ENCODE measurements at places on chromosomes 3 and 15. TPM values are rescaled to one million over a fixed set of nuclear protein-coding genes. Genes with fewer than 3 reads are reported as not detected.

Gene NPAP1
- 0.27 TPM for polyA plus RNA-seq

DNA sequence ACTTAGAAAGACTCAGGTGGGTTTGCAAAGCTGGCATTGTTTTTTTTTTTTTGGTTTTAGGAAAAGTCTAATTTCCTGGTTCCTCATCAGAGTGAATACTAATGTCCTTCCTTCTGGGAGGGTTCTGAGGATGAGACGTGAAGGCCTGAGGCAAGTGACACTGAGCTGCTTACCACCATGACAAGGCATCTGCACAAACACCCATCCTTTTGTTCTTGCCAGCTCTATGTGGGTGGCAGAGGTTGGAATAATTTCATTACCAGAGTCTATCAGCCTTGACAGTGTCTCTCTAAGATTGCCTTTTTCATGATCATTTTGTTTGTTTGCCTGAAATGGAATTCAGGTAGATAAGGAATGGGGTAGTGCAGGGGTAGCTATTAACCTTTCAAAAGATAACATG, 17.1 kb downstream of the RTP4 start:
- no peak for DNase-seq

GRCh38 chr3:193945143-193945542, 190.8 kb upstream of the HES1 start:
- no peak for DNase-seq

GRCh38 chr15:29410338-29410737, 140.7 kb upstream of the NSMCE3 start:
- no peak for DNase-seq

DNA sequence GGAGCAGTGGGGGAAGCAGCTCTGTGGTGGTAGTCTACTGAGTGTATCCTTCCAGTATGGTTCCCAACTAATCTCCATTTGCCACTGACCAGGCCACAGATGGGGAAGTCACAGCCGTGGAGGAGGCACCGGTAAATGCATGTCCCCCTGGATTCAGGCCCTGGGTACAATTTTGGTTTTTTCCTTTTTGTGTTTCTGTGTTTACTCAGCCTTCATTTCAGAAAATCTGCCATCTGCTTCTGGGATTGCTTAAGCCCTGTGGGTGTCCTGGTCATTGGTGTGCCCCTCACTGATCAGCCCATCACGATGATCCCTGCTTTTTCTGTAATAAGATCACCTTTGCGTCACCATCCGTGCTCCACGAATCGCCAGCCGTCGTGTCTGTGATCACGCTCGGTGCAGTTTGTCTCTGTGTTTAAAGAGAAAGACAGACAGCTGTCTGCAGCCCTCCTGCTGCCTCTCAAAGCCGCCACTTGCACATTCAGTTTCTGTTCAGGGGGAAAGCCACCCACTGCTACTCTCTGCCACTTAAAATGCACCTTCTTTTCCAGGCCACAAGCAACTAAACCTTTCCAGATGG, 68.9 kb downstream of the DNASE1L3 start:
- no peak for DNase-seq

DNA sequence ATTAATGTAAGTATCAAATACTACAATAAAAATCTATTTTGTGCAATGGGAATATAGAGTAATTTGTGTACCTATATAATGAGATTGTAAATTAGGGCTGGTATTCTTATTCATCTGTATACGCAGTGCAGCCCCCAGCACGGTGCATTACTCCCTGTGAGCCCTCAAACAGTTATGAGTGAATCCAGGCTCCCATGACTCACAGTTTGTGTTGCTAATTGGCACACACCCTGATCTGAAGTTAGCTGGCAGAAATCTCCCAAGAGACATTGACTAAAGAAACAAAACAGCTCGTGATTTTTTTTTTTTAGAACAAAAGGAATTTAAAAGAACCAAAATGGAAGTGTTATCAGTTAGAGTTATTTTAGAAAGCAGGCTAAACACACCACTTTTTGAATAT, 15.7 kb downstream of the GK5 start:
- no peak for DNase-seq

DNA sequence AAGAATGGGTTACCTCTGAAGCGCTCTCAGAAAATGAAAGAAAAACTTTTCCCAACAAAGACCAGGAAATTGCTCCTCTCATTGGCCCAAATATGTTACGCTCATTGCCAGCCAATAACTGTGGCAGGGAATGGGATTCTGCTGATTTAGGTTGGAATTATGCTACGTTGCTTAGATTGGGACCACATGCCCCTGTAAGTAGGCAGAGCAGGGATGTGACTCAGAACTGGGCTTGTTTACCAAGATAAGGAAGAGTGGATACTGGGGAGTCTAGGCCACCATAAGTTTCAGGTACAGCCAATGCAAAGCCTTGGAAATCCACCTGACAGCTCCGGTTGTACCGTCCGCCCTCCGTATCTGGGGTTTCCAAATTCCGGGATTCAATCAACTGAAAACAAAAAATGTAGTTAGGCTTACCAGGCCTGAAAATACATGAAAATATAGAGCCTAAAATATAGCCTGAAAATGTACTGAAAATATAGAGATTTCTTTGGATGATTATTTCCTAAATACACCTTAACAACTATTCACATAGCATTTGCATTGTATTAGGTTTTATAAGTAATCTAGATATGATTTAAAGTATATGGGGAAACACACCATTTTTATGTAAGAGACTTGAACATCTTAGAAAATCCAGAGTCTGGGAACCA, 1.5 kb upstream of the TCF12 start:
- DNase-seq = no peak

- DNase-seq = no peak
These were observed 391.0 kb upstream of the CADM2 start for GRCh38 chr3:84567796-84568195.

GRCh38 chr3:87186608-87187159, 40.4 kb upstream of the CHMP2B start:
- DNase-seq = no peak

All from left renal pelvis (tissue), 4 donors.